ENCODE measurements at places on chromosomes 1 and 21.

GRCh38 chr21:41215856-41216408 is 48.0 kb downstream of the BACE2 start:
- DNase-seq = no peak

DNA sequence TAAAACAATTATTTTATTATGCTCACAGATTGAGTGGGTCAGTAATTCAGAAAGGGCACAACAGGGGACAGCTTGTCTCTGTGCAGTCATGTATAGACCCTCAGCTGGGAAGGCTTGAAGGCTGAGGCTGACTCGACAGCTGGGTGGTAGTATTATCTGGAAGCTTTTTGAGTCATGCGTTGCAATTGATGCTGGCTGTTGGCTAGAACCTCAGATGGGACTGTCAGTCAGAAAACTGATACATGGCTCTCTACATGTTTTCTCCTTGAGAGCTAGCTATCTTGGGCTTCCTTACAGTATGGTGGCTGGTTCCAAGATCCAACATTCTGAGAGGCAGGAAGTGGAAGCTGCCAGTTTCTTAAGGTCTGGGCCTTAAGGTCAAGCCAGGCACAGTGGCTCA is 61.5 kb upstream of the SELENON start:
- DNase-seq = no peak

DNA sequence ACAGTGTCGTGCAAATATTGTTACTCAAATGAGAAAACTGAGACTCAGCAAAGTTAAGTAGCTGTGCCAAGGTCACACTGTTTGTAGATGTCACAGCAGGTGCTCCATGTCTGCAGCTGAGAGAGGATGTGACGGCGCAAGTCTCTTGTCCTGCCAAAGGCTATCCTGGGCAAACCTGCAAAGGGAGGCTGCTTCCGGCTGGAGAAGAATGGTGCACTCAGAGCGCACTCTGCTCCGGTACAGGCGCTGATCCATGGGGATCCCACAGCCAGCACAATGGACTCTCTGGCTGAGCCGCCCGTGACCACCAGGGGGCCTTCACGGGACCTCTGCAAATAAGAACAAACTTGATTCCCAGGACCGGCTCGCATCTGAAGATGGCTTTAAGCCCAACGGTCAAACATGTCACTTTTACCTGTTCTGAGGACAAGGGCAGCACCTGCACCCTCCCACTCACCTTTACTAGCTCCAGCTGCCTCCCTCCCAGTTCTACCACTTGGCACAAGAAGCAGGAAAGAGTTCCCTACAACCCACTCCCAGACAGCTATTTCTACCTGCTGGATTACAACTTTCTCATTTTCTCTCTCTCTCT is 21.9 kb downstream of the RD3 start:
- DNase-seq = peak; percentile 17

GRCh38 chr1:93665015-93665414 is 16.6 kb downstream of the BCAR3 start:
- DNase-seq = no peak

- DNase-seq = no peak
Measured at GRCh38 chr1:175095978-175096607, 28.5 kb downstream of the TNN start.

DNA sequence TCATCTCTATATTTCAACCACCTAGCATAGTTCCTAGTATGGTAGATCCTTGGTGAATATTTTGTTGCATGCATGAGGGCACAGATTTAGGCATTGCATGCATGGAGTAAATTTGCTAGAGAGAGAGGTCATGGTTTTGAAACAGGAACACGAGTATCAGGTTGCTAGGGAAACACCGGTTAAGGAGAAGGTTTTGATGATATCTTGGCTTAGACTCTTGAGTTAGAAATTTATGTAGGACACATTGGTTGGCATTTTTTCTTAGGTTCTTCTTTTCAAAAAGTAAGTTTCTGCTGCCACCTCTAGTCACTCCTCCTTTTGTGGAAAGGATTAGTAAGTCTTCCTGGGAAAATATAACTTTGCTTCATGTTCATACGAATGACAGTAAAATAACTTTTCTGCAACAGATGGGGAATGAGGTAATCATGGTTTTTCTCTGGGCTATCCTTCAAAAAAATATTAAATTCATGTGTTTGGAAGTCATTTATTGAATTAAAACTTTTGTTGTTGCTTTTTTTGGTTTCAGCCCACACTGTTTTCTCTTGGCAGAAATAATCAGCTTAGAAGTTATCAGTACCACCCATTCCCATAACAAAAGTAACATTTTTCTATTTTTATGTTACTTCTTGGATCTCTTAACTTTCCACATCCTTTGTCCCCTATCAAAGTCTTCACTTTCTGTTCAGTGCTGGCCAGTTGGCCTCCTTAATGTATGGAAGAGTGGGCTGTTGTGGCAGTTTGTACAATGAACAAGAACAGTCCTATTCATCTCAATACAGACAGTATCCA is 97.3 kb downstream of the PLA2G4A start:
- no peak for DNase-seq

DNA sequence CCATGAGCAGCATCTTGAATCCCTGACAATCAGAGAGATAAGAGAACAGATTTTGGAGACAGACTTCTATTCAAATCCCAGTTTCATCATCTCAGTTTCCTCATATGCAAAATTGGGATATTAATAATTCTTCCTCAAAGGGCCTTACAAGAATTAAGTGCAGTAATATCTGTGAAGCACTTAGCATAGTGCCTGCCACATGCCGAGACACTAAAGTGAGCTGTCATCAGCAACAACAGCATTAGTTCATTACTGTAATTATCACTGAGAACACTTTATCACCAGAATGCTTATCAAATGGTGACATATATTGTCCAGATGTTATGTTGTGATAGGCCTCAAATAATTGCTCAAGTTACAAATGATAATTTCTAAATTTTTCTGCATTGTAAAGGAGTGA is 922 bp upstream of the FCRLB start:
- DNase-seq = no peak

- no peak for DNase-seq
Measured at GRCh38 chr1:151159373-151159772, 2.9 kb downstream of the TNFAIP8L2 start.

DNA sequence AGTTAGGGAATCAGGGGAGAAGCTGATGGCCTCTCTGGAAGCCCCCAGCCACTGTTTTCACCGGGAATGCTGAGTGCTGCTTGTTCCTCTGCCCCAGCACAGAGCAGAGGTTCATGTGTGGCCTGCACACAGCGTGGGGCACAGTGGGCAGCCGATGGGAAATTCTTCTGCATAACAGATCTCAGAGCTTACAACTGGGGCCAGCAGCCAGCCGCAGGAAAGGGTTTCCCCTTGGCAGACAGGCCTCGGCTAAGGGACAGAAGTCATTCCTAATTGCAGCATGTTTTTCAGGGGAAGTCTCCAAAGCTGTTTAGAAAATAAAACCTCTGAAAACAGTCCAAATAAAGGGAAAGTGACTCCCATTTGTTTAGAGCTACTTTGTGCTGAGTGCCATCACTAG is 22.6 kb downstream of the HMGB4 start:
- no peak for DNase-seq

- DNase-seq = no peak
Measured at GRCh38 chr1:111786669-111787207, 31.0 kb downstream of the DDX20 start.

GRCh38 chr1:208161656-208162375 is 82.4 kb downstream of the PLXNA2 start:
- DNase-seq = no peak

DNA sequence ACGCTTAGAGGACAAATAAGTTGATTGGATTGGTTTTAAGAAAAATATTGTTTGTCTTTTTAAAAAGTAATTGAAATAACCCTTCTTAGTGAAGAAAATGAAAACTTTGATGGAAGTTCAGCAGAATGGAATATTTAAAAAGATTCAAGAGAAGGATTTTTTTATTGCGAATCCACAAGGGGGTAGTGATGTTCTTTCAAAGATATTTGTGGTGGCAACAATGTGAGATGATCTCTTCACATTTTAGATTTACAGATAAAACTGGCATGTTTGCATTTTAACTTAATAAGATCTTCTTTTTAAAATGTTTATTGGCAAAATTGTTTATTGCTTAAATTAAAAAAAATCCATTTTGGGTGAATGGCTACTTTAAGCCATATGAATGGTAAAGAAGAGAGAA is 8.9 kb downstream of the CAMTA1 start:
- DNase-seq = peak; percentile 9

DNA sequence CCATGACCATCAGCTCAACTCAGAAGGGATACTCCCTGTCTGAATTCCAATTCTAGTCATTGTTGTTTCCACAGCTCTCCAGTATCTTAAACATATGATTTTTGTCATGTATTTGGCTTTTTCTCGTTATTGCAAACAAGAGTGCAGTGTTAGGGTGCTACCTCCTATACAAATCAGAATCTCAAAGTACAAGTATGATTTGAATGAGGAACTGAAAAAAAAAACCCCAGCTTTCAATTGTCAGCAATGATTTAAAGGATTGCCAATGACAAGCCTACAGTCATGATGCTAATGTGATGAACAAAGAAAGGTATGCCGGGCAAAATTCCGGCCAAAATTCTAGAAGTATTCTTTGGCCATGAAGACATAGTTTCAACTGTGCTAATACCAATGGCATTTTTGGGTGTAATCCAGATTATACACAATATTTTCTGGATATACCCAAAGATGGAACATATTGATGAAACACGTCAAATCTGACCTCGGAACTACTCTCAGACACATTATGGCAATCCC is 14.9 kb downstream of the TMEM35B start:
- DNase-seq = no peak

DNA sequence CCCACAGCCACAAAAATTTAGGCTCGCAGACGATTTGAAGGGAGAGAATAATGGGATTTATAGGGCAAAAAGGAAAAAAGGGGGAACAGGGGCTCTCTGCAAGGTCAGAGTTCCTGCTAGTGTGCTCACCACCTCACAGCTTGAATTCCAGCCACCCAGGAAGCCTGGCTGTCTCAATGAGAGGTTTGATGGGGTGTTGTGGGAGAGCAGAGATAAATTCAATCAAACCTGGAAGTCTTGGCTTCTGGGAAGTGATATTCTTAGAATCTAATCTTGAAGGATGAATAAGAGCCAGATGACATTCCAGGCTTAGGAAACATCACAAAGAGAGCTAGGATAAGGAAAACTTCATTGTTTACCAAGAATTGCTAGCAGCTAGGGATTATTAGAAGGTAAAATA is 47.4 kb upstream of the C21orf91 start:
- no peak for DNase-seq

- no peak for DNase-seq
Measured at GRCh38 chr1:201016211-201016651, 7.3 kb downstream of the KIF21B start.

DNA sequence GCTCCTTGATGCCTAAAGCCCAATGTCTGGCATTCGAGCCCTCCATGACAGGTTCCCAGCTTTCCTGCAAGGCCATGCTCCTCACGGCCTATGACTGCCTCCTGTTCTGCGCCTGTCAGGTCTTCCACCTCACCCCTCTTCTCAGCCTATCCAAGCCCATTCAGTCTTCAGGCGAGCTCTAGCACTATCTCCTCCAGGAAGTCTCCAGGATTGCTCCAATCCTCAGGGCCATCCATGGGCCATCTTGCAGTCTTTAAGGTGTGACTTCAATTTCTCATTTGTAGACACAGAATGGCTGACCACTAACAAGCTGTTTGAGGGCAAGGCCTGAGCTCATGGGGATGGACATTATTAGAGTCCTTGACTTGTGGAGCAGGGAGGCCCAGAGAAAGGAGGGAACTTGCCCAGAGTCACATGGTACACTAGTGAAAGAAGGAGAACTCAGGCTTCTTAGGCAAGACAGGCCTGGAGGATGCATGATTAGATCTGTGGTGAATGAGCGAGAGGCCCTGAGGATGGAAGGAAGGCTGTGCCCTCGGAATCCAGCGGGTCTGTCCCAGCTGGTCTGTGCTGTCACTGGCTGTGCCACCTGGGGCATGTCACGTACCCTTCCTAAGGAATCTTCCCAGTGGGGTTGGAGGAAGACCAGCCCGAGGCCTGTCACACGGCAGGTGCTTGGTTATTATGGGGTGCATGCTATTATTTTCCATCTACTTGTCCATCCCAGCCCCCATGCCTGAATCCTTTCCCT is 1.2 kb upstream of the ACOT11 start:
- DNase-seq = no peak

GRCh38 chr1:69167876-69168275 is 399.8 kb upstream of the LRRC7 start:
- DNase-seq = no peak

GRCh38 chr1:116409751-116410191 is 36.7 kb downstream of the ATP1A1 start:
- no peak for DNase-seq

- no peak for DNase-seq
Measured at GRCh38 chr1:165905853-165906252, 78.4 kb downstream of the UCK2 start.

GRCh38 chr1:205014783-205015182 is 28.2 kb upstream of the CNTN2 start:
- DNase-seq = no peak
